NCI-H446 (cell line): ENCODE measurements at places on chromosomes 5 and 9.

- no peak for DNase-seq
These were observed 6.4 kb downstream of the LTC4S start for GRCh38 chr5:179800071-179800695.

DNA sequence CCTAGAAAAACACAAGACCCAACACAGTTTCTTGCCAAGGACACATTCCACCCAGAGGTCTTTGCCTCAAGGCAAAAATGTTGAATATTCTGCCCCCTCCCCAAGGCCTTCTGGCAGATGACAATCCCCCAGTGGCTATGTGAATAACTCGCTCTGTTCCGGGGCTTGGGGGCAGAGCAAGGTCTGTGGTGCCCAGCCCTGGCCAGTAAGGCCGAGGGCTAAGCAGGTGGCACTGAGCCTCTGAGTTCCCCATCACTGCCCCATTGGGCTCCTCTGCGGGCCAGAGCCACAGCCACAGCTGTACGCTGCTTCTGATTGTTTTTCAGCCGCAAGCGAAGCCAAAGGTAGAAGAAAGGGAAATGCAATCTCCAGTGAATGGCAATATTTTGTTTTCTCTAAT, 567.9 kb downstream of the CCDC171 start:
- DNase-seq, result no peak

- DNase-seq, result no peak
These were observed 3.7 kb upstream of the UCK1 start for GRCh38 chr9:131534721-131535237.

DNA sequence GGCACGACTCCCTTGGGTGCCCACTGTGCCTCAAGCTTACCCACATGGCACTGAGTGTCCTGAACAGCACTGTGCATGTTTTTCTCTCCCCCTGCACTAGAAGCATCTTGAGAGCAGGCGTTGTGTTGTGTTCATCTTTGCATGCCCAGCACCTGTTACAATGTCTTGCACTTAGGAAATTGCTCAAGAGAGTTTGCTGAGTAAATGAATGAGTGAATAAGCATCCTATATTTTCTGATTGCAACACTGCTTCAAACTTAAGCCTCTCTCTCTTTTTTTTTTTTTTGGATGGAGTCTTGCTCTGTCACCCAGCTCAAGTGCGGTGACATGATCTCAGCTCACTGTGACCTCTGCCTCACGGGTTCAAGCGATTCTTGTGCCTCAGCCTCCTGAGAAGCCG, 94.5 kb downstream of the LMNB1 start:
- no peak for DNase-seq

GRCh38 chr5:181235689-181236366, 7.9 kb downstream of the RACK1 start:
- no peak for DNase-seq

DNA sequence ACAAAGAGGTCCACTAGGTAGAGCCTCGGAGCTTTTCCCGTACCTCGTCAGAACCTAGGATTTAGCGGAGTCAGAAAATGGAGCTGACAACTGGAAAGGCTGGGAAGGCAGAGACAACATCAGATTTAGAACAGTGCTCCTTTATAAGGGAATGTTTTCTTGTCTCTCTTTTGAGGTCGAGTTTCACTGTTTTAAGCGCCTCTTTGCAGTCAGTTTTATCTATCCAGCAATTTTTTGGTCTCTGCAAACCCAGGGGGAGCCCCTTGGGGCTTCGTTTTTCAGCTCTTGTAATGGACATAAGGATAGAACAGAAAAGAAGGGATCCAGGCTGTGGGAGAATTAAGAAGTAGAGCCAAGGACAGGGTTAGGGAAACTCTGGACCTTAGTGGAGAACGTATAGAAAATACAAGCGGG, 80.5 kb downstream of the FNBP1 start:
- no peak for DNase-seq

GRCh38 chr5:149257889-149258705, 13.6 kb upstream of the AFAP1L1 start:
- DNase-seq, result no peak

GRCh38 chr5:169592937-169593650, 9.5 kb downstream of the SPDL1 start:
- DNase-seq, result no peak

DNA sequence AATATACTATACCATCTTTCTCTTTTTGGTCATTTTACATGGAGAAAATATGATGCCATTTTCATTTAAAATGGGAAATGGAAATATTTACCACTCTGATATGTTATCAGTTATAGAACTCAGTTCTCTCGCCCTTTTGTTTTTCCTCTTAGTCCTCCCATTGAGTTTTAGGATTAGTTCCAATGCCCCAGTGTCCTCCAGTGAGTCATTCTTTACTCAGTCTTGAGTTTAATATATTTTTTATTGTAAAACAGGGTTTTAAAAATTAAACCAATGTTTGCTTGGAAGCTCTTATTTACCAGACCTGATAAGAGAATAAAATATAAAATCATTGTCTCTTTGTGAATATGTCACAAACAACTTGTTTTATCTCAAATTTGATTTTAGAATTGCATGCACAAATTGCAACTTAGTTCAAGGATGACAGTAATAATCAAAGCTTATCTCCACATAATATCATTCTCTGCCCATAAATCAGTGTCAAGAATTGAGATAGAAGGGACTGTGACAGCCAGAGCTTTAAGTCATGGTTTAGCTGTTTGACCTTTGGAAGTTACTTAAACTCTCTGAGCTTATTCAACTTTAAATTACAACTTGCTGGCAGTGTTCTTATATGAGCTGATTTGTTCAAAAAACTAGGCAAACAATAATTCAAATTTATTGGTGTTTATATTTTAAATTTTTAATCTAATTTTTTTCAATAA, 166.4 kb downstream of the PAM start:
- DNase-seq, result no peak

DNA sequence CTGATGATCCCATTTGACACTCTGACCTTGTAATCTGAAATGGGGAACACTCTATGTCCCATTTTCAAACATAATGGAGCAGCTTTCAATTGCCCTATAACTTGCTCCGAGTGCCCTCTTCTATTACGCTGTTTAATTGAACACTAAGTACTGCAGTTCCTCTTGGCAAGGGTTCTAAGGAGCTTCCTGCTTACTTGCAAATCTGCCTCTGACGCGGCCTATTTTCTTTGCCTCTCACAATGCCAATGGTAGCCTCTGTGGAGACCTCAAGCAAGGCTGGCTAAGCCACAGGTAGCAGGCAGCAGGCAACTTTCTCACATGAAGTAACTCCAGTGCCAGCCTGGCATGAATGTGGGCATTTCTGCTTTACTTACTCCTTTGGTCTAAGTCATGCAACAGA, 443.4 kb upstream of the TRPC7 start:
- DNase-seq, result no peak

DNA sequence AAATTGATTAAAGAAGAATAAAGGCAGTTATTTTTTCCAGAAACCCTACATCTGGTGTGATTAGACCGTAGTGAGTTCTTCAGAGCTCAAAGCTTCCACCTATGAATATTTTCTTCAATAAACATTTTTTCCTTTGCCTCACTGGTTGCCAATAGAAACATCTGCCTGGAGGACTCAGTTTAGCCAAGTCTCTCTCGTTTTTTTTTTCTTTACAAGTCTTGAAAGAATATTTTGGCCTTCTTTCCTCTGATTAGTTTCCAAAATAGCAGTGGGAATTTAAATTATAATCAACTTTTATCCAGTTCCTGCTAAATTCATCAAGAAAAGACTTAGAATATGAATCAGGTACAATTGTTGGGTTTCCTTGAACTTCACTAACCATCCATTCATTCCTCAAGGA, 897.5 kb downstream of the TLE1 start:
- peak; percentile 0 for DNase-seq

- DNase-seq, result no peak
These were observed 544.5 kb downstream of the CSNK1G3 start for GRCh38 chr5:124056326-124056990.

DNA sequence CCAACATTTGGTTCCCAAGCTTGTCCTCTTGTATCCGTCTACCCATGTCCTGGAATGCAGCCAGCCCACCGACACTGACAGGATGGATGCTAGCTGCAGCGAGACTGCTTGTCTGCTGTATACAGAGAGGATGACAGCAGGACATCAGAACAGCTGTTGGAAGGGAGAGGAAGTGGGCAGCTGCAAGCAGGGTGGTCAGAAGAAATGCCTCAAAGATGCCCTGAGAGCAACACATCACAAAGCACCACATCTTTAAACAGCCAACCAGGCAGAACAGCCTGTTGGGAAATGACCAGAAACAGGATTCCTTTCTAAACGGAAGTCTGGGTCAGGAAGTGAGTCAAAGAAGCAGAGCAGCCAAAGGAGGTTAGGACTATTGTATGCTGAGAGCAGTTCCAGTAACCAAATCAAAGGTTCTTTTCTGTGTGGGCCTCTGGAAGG, 219.1 kb downstream of the NDUFS4 start:
- DNase-seq, result no peak

- DNase-seq, result peak; percentile 90
These were observed 30.0 kb upstream of the ADRA1B start for GRCh38 chr5:159886296-159886695.

DNA sequence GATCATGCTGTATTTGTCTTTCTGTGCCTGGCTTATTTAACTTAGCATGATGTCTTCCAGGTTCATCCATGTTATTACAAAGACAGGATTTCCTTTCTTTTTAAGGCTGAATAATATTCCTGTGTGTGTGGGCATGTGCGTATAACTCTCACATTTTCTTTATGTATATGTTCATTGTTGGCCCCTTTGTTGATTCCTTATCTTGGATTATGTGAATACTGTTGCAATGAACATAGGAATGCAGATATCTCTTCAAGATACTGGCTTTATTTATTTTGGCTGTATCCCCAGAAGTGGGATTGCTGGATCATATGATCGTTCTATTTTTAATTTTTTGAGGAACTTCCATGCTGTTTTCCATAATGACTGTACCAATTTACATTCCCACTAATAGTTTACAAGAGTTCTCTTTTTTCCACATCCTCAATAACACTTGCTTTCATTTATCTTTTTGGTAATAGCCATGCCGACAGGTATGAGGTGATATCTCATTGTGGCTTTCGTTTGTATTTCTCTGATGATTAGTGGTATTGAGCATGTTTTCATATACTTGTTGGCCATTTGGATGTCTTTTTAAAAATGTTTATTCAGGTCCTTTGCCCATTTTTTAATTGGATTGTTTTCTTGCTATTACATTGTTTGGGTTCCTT, 38.0 kb downstream of the CREBRF start:
- DNase-seq, result no peak

- no peak for DNase-seq
These were observed 4.5 kb upstream of the CDC42SE2 start for GRCh38 chr5:131259326-131259725.

- DNase-seq, result no peak
These were observed 23.0 kb downstream of the NREP start for GRCh38 chr5:111734013-111734412.

GRCh38 chr5:72108202-72109061, 1.2 kb downstream of the MAP1B start:
- peak; percentile 17 for DNase-seq

DNA sequence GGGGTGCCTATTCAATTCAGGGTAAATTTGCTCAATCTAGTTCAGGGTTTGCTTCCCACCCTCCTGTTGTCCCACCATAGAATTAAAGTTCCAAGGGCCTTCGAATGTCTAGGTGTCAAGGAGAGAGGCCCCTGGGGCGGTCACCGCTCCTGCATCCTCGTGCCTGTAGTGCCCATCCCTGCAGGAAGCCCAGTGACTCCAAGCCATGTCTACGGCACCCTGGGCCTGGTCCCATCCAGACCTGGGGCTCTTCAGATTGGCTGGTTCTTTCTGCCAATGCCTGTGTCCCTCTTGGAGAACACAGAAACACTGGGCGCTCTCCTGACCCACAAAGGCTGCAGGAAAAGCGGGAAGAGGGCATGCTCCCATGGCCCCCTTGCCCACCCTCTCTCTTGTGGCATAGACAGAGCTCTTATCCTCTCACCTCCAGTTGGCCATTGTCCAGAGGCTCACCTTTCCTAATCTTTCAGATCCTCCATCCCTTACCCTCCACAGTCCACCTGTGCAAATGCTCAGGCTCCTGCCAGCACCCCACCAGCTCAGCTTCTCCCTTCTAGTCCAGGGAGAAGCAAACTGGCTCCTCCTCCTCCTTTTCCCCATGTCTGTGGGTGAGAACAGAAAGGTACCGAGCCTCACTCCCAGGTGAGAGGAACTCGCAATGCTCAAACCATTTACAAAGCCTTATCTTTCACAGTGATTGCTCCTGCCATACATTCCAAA, 253.0 kb upstream of the IRX2 start:
- no peak for DNase-seq

DNA sequence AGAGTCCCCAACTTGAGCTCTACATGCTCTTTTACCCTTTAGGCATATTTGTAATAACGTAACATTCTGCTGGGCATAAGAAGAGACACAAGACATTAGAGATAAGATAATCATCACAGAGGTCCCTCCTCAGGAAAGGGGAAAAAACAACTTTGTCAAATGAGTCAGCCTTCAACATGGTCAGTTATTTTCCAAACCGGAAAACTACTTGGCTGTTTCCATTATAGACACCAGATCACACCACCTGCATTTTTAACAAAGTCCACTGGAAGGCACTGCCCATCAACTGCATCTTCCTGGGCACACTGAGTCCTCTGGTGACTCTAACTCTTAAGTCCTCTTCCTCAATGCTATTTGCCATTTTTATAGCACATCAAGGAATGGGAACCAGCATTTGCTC, 221.8 kb downstream of the FAM114A2 start:
- no peak for DNase-seq

- DNase-seq, result no peak
These were observed 246.3 kb upstream of the TLE4 start for GRCh38 chr9:79325501-79325900.

DNA sequence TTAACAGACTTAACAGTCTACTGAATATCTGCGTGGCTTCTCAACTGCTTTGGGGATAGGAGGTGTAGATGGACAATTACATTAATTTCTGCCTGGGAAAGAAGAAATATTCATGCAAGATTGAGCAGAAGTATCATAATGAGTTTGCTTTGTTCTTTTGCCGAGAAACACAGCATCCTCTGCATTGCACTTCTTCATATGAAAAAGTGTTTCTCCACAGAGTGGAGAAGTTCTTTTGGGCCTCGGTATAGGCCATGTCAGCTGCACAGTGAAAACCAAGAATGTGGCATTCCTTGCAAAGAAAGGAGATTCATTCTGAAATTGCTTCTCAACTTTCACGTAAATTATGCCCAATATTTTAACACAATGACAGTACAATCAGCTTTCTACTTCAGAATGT, 17.6 kb upstream of the SNX2 start:
- DNase-seq, result no peak

DNA sequence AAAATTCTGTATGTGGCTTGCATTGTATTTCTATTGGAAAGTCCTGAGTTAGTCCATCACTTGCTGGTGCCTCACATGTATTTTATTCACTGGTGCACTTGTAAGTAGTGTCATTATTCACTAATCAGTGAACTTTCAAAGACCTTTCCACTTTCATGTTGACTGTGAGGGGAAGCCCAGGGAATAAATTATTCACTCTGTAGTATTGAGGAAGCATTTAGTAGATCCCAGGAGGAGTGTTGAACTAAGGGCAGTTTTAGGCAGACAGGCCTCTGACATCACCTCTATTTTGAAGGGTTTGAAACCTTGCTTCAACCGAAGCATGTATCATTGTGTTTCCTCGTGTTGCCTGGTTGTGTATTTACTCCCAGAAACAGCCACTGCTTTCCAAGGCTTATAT, 705.4 kb upstream of the RIOK2 start:
- DNase-seq, result no peak
